Activated effector memory CD4-positive, alpha-beta T cell treated with Interleukin-2 at 50 U/mL for 16 hours (primary cell): ENCODE measurements at places on chromosomes 7 and 10.

GRCh38 chr7:101943889-101944600 is 126.6 kb downstream of the CUX1 start:
- no peak for DNase-seq

DNA sequence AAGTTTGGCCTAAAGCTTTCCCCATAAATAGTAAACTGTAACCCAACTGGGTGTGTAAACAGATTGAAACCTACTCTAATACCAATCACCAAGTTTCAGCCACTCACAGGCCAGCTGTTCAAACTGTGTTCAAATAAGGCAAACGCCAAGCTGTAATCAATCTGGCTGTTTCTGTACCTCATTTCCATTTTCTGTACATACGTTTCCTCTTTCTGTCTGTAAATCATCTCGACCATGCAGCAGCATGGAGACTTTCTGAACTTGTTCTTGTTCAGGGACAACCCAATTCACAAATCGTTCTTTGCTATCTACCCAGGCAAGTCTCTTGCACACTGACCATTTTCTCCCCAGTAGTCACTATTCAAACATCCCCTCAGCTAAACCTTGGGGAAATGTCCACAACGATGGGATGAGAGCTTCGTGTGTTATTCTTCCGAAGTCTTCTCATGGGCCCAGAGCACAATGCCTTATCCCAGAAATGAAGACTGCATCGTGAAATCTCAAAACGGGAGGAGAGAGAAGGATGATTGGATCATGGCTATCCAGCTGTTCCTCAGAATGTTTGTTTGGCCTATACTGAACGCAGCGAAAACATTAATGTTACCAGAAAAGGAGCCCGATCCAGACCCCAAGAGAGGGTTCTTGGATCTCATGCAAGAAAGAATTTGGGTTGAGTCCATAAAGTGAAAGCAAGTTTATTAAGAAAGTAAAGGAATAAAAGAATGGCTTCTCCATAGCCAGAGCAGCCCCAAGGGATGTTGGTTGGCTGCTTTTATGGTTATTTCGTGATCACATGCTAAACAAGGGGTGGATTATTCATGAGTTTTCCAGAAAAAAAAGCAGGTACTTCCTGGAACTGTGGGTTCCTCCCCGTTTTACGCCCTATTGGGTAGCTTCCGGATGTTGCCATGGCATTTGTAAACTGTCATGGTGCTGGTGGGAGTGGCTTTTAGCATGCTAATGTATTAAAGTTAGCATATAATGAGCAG is 86.2 kb downstream of the SLC16A9 start:
- DNase-seq: no peak

- no peak for DNase-seq
Observed at GRCh38 chr7:16431646-16432424, 10.5 kb upstream of the CRPPA start.

GRCh38 chr7:101162551-101163278 is 2.7 kb downstream of the VGF start:
- no peak for DNase-seq

DNA sequence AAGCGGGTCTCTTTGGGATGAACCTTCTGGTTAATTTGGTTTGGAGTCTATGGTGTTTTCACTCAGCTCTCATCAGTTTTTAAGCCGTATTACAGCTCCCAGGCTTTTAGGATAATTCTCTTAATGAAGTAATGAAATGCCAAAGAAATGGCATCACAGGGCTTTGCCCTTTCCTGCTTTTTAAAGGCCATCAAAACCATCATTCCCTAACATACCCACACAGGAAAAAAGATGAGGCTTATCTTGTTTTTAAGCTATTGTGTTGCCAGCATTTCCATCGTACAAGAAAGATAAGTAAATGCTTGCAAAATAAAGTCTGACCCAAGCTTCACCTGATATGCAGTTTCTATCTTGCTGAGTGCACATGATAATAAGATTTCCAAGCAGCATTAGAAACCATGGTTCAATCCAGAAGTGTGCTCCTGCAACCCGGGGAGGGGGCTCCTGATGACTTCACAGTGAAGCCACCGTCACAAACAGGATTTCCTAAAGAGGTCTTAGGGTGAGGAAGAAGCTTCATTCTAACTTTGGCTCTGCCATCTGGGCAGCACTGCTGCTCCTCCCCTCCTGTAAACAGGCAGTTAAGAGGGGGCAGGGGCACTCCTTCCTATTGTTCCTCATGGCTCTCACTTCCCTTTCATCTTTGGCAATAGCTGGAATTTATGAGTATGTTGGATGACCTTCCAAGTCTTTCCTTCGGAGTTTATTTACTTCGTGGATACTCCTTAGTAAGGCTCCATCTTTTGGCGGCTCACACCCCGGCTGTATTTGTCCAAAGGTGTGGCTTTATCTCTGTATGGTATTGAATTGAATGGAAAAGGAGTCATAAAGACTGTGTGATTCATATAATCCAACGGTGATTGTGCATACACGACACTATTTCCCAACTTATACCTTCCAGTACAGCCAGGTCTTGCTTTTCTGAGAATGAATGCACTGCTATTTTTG is 55.2 kb upstream of the FAM133B start:
- DNase-seq: no peak

DNA sequence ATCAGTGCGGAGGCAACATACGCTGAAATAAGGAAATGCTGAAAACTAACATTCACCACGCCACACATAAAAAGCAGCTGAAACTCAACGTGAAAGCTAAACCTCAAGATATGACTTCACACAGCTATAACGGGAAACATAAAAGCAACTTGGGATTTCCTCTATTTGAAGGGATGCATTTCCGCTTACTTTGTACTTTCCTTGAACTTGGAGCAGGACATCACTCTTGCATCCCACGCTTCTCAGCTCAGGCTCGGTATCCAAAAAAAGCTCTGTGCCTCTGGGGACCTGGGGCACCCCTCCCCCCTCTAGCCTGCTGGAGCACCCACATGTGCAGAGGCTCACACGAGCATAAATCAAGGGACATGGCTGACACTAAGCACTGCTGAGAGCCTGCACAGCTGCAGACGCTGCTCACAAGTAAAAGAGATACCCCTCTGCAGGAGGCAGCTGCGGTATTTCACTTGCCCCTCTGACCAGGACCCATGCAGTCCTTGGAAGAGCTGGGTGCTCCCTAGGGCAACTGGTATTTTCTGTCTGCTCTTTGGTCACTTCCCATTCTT is 34.2 kb downstream of the PARD3 start:
- DNase-seq: no peak

DNA sequence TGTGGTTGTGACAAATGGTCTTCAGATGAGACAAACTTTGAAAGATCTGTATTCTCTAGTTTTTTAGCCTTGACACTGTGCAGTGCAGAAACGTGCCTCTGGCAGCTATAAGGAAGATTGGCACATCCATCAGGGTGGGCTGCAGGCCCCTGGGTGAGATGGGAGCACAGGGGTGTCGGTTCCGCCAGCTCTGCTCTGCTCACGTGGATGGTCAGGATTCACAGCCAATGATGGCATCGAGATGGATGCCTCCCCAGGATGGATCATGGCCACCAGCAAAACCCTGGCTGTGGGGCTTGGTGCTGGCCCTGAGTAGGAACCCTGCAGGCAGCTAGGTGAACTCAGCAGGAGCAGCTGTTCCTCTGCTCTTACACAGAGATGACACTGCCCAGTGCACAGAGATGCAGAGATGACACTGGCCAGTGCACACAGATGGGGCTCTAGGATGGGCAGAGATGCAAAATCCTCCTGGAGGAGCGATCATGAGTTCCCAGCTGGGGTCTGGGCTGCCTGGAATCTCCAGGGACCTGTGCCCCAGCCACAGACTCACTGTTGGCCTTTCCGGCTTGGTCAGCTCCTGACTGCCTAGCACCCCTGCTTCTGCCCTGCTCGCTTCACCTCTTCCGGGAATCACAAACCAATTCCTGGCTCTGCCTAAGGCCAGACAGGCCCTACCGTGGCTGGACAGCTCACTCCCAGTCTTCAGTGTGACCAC is 185.9 kb downstream of the TCERG1L start:
- no peak for DNase-seq

DNA sequence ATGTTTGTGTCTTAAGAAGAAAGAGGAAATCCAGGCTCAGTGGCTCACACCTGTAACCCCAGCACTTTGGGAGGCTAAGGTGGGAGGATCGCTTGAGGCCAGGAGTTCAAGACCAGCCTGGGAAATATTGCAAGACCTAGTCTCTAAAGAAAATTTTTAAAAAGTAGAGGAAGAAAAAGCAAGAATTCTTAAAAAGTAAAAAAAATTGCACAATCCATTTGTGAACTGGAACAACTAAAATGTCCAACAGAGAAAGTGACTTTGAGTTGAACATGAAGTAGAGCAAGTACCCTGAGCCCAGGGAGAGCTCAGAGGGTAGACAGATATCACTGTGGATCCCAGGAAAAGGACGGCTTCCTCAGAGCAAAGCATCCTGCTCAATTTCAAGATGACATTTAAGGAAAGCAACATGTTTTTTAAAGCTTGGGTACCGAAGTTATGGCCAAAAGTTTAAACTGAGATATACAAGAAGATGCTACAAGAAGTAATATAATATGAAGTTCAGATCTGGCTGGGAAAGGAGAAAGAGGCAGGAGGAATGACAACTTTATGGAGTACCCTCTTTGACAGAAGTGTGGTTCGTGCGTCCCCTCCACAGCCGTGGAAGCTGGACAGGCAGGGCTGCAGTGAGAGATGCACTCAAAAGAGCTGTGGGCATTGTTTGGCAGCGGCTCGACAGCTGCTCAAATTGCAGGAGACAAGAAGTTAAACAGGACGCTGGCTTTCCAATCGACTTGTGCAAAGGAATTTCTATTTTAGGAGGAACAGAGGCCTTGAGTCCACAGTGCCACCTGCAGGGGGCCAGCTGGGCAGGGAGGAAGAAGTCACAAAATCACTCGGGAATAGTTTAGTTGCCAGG is 201.3 kb downstream of the JCAD start:
- DNase-seq: no peak
